ENCODE measurements at places on chromosomes 5 and 9.

DNA sequence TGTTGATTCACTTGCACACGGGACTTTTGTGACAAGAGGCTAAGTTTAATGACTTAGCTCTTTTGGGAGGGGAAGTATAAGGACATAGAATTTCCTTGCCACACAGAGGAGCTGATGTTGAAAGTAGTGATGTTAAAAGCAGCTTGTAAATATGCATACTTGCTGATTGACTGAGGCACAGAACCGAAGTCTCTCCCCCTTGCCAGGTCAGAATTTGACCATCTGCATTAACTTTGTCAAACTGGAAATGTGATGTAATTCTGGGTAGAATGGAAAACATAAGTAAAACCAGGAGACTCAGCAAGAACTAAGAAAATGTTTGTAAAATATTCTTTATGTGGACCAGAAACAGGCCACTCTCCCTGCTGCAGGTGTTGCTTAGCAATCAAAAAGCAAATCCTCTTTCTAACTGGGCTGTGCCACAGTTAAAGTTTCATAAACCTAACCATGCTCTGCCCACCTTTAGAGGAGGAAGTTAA is 284.2 kb downstream of the NR3C1 start:
- no peak for DNase-seq

- DNase-seq = peak; percentile 15
Observed at GRCh38 chr5:170216257-170216864, 16.4 kb upstream of the C5orf58 start.

GRCh38 chr9:629146-629545 is 212.4 kb upstream of the DMRT1 start:
- no peak for DNase-seq

DNA sequence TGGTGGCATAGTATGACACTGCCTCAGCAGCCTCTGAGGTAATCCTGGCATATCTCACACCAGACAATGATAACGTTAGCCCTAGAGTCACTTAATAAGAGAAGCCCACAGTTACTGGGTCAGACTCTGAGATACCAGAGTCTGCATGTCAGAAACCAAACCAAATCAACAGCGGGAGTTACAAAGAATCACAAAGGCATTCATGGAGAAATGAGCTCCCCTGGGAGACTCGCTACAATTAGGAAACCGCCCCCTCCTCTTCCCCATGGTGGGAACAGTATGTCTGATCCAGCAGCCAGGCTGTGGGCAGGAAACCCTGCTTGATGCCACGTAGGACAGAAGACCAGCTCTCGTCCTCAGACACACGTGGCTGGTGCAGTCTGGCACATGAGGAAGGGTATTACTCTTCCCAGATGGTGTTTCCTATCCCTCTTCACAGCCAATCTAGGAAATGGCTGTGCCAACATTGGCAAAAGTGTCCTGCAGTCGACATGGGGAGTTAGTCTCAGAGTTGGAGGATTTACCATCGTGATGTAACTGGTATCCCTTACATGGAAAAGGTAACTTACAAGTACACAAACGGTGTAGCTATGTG is 485.4 kb downstream of the ZNF608 start:
- DNase-seq = no peak

DNA sequence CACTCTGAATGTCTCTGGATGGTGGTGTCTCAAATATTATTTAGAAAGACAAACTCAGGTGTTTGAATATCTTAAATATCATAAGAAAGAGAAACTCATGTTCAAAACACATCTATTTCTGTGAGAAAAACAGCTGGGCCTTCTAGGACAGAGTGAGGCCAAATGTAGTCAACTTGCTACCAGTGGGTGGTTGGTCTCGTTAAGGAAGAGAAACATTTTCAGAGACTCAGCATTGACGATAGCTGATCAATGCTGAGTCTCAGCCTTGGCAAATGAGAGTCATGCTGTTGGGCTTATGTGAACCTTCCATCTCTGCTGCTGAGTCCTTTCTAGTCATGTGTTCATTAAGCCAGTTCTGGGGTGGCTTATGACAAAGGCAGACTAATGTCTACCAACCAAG is 418.0 kb downstream of the CETN3 start:
- DNase-seq = no peak

DNA sequence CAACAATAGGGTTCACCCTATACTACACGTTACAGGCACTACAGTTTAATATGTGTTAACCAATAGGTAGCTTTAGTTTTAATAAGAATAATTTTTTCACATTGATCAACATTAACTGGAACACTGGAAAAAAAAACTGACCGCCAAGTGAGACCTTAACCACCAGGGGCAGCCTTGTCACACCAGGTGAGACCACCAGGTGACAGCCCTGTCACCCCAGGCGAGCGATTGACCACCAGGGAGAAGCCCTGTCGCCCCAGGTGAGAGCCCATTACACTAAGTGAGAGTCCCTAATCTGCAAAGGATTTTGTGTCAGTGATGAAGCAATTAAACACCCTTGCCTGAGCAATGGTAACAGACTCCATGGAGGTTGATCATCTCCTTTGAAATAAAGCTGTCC is 75.4 kb upstream of the SYK start:
- DNase-seq = no peak

GRCh38 chr5:117652036-117652957 is 1077.7 kb upstream of the SEMA6A start:
- no peak for DNase-seq

DNA sequence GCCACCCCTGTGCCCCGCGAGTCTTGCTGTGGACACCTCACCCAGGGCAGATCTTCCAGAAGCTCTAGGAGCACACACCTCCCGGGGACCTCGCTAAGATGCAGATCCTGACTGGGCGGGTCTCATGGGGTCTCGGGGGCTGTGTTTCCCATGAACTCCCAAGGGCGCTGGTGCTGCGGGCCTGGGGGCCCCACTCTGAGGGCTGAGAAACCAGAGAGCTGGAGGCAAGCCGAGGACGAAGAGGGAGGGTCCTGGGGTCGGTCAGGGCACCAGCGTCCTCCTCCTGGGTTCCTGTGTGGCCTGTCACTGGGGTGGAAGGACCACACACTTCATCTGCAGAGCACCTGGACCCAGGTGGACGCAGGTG is 30.2 kb downstream of the SLC6A3 start:
- DNase-seq = no peak

GRCh38 chr5:180717989-180718388 is 21.9 kb downstream of the OR2Y1 start:
- DNase-seq = no peak

GRCh38 chr9:13088720-13089427 is 190.6 kb downstream of the MPDZ start:
- DNase-seq = peak; percentile 8

DNA sequence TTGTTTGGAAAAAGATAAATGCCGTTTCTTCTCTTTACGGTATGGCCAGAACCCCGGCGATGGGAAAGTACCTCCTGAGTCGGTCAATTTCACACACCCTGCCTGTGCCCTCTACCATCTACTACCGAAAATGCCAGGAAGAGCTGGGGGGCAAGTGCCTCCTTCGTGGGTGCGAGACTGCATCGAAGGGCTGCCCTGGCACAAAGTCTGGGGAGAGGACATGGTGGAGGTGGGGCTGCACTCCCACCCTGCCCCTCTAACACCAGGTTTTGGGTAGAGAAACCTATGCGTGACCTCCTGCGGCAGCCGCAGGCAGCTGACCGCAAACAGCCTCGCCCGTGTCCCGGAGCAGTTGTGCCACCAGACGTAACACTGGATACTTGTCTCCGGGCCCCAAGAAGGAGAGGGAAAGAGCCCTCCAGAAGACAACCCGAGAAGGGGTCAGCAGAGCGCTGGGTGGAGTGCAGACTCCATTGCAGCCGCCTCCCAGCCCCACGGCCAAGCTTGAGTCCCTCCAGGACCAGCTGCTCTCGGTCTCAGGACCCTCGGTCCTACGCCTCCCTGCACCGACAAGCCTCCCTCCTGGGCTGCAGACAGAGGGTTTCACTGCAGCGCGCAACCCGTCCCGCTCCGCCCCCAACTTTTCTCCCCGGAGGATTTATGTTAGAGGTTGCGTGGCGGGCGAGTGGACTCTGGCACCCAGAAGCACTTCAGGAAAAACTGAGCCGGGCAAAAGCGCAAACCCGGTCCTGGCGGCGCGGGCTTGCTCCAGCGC is 823 bp upstream of the PRDM6 start:
- no peak for DNase-seq

- DNase-seq = no peak
Observed at GRCh38 chr5:16518606-16519005, 53.0 kb upstream of the ZNF622 start.

- DNase-seq = no peak
Observed at GRCh38 chr5:128216860-128217531, 133.4 kb downstream of the SLC12A2 start.

DNA sequence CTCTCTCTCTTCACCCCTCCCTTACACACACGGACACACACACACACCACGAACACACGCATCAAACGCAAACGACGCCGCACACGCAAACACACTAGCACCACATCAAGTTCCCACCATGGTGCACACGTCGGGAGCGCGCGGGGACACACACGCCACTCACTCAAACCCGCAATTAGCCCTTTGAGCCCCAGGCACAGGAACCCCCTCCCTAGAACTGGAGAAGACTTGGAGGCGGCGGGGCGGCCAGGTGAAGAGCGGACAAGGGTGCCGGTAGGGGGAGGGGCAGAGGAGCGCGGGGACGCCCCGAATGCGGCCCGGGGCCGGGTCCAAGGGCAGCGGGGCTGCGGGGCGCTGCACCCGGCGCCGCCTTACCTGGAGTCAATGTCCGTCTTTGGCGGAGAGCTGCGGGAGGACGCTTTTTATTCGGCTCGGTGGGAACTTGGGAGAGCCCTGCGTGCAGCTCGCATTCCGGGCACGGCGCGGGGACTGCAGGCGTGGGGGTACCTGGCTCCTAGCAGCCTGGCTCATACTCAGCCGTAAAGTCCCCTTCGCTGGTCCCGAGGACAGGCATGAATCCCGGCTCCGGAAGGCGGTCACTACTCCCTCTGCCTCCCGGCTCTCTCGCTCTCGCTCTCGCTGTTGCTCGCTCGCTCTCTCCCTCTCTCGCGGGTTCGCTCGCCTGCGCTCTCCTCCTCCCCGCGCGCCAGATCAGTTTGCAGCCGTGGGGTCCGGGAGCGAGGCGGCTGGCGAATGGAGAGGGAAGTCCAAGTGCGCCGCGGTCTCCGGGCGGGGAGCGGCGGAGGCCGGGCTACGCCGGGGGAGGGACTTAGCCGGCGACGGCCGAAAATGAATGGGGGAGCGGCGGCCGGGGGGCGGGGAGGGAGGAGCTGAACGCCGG is at the start of gene BRINP1:
TSS of gene BRINP1 (minus strand) at position 755 of the 901 bp plus-strand sequence. CDS start 56,080 bp downstream, outside the sequence.
- DNase-seq = no peak

- no peak for DNase-seq
Observed at GRCh38 chr9:132200706-132201105, 38.8 kb downstream of the NTNG2 start.

GRCh38 chr9:21454149-21454548 is 13.9 kb downstream of the IFNA1 start:
- no peak for DNase-seq

DNA sequence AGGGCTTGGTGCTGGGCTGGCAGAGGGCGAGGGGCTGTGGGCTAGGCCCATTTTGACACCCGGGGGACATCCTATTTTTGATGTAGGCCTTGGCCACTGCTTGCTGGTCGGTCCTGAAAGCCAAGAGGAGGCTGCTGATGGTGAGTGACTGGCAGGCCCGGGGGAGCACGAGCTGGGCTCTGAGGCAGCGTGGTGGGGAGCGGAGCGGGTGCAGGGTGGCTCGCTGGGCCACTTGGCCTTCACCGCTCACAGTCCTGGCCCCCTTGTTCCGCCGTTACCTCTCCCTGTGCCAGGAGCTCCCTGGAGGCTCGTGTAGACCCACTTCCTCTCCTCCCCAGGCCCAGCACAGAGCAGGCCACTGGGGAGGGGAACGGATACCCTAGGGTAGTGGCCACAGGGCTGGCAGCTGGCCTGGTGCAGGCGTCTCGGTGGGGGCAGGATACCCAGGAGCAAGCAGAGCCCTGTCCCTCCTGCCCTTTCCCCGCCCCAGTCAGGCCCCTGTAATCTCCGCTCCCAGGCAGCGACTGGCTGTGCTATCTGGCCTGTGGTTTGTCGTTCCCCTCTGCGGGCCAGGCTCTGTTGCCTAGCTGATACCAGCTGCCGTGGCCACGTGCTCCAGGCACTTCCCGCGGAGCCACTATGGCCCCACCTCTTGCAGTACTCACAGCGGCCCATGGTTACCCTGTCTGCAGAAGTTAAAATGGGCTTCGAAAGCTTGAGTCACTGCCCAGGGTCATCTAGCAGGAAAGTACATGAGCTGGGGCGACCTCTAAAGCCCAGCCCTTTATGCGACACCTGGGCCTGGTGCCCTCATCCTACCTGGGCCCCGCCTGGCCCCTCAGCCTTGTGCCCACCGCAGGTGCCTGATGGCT is 11.7 kb upstream of the DOLPP1 start:
- DNase-seq = no peak

- no peak for DNase-seq
Observed at GRCh38 chr9:112689161-112689740, 28.7 kb downstream of the INIP start.

GRCh38 chr9:95058121-95058785 is 259.3 kb downstream of the FANCC start:
- no peak for DNase-seq

DNA sequence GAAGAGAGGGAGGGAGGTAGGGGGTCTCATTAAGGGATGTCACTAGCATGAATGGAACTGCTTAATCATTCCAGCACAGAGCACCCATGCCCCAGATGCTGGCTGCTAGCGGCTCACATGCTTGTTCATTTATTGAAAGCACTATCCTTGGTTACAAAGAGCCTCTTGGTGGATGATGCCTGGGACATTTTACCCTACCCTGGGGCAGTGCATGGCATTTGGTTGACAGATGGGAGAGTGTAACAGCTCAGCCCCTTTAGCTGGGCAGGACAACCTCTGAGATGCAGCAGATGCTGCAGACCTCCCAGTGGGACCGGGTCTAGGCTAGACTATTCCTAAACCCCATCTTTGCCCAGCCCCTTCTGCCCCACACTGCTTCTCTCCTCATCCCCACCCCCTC is 46.9 kb upstream of the TCERG1 start:
- DNase-seq = no peak

- no peak for DNase-seq
Observed at GRCh38 chr9:87433853-87434252, 63.8 kb upstream of the DAPK1 start.

GRCh38 chr5:80600943-80601693 is 31.0 kb upstream of the ANKRD34B start:
- no peak for DNase-seq

- no peak for DNase-seq
Observed at GRCh38 chr5:73284985-73285384, 112.0 kb downstream of the TMEM174 start.

- no peak for DNase-seq
Observed at GRCh38 chr9:137797206-137798120, 80.1 kb upstream of the CACNA1B start.

GRCh38 chr9:96082516-96083232 is 207.2 kb downstream of the ERCC6L2 start:
- DNase-seq = no peak

DNA sequence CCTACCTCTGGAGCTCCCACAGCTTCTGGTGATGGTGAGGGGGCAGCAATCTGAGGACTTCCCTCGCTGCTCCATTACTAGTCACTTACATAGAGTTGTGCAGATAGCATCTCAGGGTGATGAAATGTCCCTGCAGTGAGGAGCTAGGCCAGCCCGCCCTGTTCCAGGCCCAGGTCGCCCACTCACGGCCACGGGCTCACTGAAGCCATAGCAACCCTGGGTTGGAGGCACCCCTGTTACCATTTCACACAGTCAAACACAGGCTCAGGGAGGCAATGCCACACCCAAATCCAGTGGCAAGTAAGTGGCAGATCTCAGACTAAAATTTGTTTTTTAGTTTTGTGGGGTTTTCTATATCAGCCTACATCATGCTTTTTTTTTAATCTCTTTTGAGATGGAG is 19.6 kb downstream of the SH2D3C start:
- DNase-seq = no peak

- no peak for DNase-seq
Observed at GRCh38 chr5:139038613-139039305, 159.4 kb downstream of the SIL1 start.

GRCh38 chr5:93058309-93058708 is 522.7 kb downstream of the NR2F1-AS1 start:
- DNase-seq = peak; percentile 67
